Immature natural killer cell (primary cell): ENCODE measurements at places on chromosomes 1 and 21. TPM values are rescaled to one million over a fixed set of nuclear protein-coding genes. Genes with fewer than 3 reads are reported as not detected.

- DNase-seq = no peak
- H3K36me3 ChIP-seq = no peaks in the 10 kb centered on the region
- no peak overlapping the region for H3K4me3 ChIP-seq
- no peaks in the 10 kb centered on the region for H3K4me1 ChIP-seq
These were observed 1037.2 kb downstream of the ADGRL2 start for GRCh38 chr1:82837766-82838465.

GRCh38 chr1:67956116-67956515, 94.3 kb downstream of the DIRAS3 start:
- H3K4me3 ChIP-seq = no peak overlapping the region
- no peak for DNase-seq
- no peak overlapping the region for H3K27ac ChIP-seq
- H3K4me1 ChIP-seq = no peaks in the 10 kb centered on the region
- H3K27me3 ChIP-seq = peaks cover 2% of the 10 kb centered on the region

The DNAJC6 gene
- polyA plus RNA-seq = not detected

DNA sequence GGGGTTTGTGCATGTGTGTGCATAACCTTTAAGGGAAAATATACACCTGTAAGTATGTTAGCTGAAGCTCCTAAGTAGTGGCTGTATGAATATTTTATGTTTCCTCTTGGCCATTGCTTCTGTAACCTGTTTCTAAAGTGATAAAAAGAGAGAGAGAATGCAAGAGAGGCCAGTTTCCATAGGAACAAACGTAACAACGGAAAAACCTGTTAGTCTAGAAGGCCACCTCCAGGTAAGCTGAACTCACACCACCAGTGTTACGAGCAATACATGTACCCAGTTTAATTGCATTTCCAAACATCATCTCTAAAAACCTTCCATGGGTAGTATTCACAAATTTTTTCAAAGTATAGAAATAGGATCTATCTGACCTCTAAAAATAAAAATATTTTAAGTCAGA, 63.1 kb downstream of the PLPPR4 start:
- no peaks in the 10 kb centered on the region for H3K36me3 ChIP-seq
- H3K27me3 ChIP-seq = no peaks in the 10 kb centered on the region
- no peak for DNase-seq

DNA sequence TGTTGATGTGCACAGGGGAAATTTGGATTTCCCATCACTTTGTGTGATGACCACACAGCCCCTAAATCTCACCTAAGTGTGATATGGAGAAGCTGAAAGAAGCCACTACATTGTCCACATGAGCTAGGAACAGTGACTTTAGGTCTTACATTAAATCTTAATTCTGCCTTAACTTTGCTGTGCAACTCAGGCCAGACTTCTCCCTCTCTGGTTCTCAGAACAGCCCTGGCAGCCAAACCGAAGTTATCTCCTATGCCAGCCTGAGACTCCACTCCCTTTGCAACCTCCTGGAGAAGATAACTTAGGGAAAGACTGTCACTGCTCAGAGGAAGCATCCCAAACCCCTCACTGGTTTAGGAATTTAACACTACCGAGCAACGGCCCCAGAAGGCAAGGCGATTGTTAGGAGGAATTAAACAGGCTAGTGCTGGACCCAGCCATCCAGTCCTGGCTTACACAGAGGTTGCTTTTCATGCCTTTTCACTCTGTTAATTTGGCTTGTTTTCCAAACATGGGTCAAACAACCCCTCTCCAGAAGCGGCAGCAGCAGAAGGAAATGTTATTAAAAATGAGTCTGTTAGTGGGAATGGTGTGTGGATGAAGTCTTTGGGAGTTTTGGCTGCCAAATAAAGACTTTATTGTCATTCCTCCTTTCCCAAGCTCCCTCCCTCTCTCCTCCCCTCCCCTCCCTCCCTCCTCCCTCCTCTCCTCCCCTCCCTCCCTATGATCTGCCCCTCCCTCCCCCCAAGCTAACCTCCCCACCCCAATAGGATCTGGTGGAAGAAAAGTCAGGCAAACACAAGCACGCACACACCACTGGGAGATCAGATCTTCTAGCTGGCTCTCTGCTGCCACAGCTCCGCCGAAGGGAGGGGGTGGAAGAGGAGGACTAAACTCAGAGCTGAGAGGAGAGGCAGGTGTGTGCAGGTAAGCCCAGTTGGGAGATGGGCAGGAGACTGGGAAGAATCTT, at the start of gene PRELP:
Gene PRELP (plus strand): TSS at position 795 of the 970 bp plus-strand sequence. CDS start 7,379 bp downstream, outside the sequence.
- H3K4me3 ChIP-seq = no peak within 1 kb of the TSS
- peaks cover 8% of the 10 kb centered on the region for H3K27me3 ChIP-seq
- H3K4me1 ChIP-seq = no peaks in the 10 kb centered on the region
- H3K27ac ChIP-seq = no peak within 1 kb of the TSS

The IL10RB gene
- polyA plus RNA-seq = 63.5 TPM

The ZMYND12 gene
- polyA plus RNA-seq = not detected
